ENCODE measurements at places on chromosomes 11 and 22.
A peak's percentile ranks its signal among the peaks of the same experiment; 100 is the strongest.

DNA sequence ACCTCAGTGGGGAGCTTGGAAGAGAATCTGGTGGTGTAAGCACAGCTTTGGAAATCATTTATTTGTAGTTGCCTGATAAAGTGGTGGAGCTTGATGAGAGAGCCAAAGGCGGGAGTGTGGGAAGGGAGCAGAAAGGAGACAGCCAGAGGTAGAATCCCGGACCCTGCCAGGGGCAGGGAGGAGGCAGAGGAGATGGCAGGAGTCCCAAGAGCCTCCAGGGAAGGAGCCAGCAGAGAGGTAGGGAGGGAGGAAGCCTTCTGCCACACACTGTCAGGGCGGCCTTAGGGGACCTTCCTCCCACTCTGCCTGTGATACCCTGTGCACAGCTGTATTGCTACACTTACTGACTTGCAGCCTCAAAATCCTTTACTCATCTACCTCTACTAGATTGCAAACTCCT lies 15.4 kb downstream of the SCUBE2 start:
- DNase-seq, result no peak

- no peak for DNase-seq
These were observed 48.9 kb downstream of the RELT start for GRCh38 chr11:73425108-73425507.

GRCh38 chr22:23534851-23535717 lies 45.0 kb downstream of the IGLL1 start:
- DNase-seq, result no peak

GRCh38 chr22:29370537-29370936 lies 17.8 kb downstream of the AP1B1 start:
- no peak for DNase-seq

- DNase-seq, result no peak
These were observed 20.7 kb upstream of the AQP11 start for GRCh38 chr11:77568916-77569675.

GRCh38 chr11:108319541-108320145 lies 96.8 kb downstream of the ATM start:
- peak; percentile 33 for DNase-seq

DNA sequence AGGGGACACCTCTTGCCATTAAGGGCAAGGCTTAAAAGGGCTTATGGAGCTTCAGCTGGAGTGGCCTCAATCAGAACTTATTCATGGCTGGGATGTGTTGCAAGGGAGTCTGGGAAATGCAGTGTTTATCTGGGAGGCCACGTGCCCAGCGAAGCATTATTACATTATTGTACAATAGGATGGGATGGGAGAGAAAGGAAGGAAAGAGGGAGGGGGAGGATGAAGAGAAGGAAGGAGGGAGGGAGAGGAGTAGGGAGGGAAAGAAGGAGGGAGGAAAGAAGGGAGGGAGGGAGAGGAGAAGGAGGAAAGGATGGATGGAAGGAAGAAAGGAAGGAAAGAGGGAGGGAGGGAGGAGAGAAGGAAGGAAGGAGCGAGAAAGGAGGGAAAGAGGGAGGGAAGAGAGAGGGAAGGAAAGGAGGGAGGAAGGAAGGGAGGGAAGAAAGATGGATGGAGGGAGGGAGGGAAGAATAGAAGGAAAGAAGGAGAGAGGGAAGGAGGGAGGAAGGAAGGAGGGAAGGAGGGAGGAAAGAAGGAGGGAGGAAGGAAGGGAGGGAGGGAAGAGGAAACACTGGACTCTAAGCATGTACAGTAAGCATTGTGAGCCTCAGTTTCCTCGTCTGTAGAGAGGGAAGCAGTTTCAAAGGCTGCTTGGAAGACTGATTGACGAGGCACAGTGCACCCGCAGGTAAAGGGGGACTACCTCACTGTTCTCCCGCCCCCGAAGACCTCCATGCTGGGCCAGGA lies 62.2 kb downstream of the MYEOV start:
- DNase-seq, result no peak

DNA sequence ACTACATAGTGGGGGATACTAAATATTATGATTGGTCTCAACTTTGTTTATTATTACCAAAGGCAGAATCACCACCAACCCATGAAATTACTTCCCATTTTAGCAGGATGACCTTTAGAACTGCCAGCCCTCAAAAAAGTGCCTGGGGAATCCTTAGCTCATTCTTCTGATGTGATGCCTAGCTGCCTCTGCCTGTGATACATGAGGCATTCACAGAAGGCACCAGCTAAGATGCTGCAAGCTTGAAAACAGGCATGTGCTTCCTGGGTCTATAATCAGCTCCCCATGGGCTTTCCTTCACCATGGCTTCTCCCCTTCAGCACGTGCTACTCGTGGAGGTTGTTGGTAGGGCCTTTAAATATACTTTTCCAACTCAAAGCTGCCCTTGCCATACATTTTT lies 50.4 kb upstream of the ARHGAP20 start:
- DNase-seq, result peak; percentile 20

DNA sequence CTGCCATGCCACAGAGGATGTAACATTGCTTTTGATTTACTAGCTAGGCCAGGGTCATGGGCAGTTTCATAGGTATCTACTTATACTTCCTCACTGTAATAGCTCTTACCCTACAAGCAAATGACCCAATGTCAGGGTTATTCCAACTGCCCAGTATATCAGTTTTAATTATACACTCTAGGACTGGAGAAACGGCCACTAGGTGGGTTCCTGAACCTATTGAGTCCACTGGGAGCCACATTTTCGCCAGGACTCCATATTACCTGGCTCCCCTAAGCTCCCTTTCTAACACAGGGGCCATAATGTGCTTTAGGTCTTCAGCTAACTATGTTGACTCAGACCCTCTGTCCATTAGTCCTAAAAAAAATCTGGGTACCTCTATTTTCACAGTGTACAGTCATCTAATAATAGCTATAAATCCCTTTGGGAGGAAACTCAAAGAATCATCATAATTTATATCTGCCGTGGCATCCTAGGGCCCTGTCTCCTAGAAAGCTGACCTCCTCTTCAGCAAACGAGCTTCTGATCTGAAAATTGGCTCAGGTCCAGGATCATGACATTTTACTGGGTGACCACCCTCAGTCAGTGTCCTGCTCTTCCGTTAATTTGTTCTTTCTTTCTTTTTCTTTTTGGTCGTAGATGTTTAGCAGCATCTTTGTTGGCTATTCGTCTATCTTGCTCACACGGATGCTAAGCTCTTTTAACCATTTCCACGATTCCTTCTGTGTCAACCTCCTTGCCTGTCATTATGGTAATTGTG lies 244.3 kb downstream of the FAM76B start:
- DNase-seq, result no peak

DNA sequence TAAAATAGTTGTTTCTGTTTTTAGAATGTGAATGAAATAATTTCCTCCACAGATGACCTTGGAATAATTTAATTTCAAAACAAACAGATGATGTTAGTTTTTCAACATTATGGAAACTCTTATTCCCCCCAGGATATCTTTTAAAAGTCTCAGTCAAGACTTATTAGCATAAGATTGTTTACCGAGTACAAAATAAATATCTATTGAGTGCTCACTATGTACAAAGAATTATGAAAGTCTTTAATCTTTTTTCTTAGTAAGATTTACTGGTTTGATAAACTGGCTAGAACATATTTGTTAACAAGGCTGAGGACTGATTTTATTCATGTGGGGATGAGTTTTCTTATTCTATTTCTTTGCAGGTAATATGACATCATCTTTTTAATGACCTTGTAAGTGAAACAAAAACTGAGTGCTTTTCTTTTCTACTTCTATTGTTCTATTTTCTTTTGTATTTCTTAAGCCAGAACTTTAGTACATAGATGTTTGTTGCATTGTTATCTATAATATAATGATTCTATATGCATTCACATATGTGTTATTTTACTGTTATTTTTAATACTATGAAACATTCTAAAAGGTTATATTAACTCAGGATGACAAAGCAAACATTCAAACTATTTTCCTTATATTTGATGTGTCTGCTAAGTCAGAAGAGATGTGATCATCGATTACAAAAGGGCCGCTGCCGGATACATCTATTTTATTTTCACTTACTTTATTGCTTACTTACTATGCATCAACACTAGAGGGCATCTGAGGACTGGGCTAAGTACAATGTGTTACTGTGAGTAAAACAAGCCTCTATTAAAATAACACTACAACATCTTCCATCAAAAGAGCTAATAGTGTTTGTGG lies 111.0 kb upstream of the ARHGAP42 start:
- peak; percentile 68 for DNase-seq

DNA sequence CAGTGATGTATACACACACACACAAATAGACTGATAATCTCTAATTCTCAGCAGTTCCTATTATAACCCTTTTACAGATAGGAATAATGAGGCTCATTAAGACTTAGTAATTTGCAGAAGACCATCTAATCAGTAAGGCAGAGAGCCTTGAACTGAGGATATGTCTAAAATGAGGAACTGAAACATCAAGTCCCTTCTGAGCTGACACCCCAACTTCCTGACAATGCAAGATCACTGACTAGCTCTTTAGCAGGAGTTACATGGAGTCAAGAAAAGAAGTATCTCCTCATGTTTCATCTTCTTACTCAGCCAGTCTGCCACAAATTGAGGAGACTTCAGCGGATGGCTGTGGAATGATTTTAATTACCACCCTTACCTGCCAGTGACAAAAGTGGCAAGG lies 193.0 kb downstream of the MSANTD4 start:
- DNase-seq, result no peak

GRCh38 chr11:14454861-14455632 lies 44.6 kb downstream of the COPB1 start:
- DNase-seq, result peak; percentile 61

DNA sequence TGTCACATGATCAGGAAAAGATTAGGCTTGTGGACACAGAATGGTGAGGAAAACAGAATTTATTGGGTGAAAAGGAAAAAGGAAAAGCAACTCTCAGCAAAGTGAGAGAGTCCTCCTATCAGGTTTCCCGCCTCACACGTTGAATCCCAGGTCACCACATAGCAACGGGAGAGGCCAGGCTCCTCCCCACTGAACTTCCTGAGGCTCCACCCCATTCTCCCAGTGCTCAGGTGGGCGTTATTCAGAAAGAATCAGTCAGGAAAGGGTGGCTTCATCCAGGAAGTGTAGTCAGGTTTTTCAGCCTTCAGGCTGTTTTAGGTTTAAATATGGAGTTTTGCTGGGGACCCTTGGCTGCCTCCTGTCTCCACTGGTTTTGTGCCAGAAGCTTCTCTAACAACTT lies 66.9 kb downstream of the SPON1 start:
- DNase-seq, result no peak

- DNase-seq, result no peak
These were observed 18.2 kb downstream of the CD3E start for GRCh38 chr11:118322721-118323120.

GRCh38 chr22:19448739-19449421 lies 1.4 kb upstream of the C22orf39 start:
- no peak for DNase-seq

DNA sequence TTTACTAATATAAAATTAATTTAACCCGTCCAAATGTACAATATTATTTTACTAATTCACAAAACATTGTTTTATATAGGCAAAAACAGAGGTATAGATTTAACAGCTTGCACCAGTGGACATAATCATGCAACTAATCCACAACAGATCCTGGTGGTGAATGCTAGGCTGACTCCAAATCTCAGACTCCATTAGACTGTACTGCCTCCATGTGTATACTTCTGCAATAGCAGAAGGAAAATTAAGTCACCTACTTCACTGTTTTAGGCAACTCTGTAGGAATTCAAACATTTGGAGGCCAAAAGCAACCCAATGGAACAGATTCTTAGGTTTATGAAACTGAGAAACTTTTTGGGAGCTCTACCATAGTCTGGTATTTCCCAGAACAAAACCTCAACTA lies 30.0 kb upstream of the RAB39A start:
- DNase-seq, result peak; percentile 59

- DNase-seq, result no peak
These were observed 483.6 kb downstream of the FAM181B start for GRCh38 chr11:82250047-82250446.

GRCh38 chr11:8812438-8812837 lies 98.6 kb upstream of the AKIP1 start:
- DNase-seq, result no peak

DNA sequence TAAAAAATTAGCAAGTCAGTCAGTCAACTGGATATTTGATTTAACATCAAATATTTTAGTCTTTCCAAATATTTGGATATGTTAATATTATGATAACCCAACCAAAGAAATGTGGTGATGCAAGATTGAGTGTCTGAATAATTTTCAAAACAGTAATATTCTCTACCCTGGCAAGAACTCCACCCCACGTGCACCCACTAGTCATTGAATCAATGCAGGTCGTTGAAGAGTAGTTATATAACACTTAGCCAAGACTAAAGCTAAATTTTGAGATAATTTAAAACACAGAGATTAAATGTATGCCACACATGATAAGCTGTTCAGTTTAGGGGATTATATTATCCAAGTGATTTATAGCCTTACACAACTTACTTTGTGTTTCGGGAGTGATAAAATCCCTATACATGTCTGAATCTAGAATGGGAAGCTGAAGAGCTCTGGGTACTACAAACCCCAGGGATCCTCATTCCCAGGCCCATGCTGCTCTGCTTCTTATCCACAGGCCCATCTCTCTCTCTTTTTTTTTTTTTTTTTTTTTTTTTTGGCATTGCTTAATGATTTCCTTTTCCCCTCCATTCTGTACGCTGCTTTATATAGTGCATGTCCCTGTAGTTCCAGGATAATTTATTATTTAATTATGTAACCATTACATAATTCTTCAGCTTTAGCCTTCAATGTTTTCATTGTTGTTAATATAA lies 392.9 kb downstream of the NTM start:
- no peak for DNase-seq

GRCh38 chr11:60777572-60777971 lies 7.6 kb upstream of the MS4A10 start:
- peak; percentile 59 for DNase-seq

GRCh38 chr22:45268167-45268957 lies 16.4 kb upstream of the UPK3A start:
- no peak for DNase-seq

DNA sequence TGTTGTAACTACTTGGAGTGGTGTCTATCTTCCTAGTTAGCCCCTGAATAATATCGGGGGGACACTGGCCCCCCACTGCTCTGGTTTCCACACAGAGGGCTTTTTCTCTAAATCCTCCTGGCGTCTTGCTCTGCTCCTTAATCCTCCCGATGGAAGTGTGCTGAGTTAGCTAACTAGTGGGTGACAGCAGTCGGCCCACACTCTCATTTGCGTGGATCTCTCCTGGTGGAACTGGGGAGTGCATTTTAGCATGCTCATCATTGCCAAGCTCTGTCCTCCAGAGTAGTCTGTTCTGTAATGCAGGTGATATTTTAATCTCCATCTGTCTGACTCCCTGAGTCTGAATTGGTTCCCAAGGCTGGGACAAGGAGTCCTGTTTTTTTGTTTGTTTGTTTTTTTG lies 46.1 kb upstream of the RASSF10 start:
- DNase-seq, result no peak

GRCh38 chr11:122153746-122154145 lies 37.7 kb upstream of the BLID start:
- no peak for DNase-seq

DNA sequence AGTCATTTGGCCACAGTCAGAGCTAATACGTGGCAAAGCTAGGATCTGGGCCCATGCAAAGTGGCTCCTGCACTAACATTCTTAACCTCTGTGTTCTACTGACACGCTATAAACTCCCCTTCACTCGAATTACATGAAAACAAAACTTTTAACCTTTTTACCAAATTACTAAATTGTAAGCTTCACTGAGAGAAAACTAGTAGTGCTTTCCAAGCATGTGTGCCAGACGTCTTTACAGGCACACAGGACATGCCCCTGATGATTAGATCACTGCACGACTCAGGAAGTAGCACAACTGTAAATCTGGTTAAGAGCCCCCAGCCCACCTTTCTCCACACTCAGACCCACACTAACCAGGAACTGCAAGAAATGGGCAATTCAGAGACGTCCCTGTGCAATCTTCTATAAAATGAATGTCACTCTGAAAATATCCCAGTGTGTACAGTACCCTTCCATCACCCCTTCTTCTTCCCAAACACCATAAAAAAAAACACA lies 16.1 kb downstream of the PHF21A start:
- no peak for DNase-seq
